NCI-H1092 treated with DMSO at 0.1 percent for 48 hours (cell line): ENCODE measurements at places on chromosomes 11 and 22.

DNA sequence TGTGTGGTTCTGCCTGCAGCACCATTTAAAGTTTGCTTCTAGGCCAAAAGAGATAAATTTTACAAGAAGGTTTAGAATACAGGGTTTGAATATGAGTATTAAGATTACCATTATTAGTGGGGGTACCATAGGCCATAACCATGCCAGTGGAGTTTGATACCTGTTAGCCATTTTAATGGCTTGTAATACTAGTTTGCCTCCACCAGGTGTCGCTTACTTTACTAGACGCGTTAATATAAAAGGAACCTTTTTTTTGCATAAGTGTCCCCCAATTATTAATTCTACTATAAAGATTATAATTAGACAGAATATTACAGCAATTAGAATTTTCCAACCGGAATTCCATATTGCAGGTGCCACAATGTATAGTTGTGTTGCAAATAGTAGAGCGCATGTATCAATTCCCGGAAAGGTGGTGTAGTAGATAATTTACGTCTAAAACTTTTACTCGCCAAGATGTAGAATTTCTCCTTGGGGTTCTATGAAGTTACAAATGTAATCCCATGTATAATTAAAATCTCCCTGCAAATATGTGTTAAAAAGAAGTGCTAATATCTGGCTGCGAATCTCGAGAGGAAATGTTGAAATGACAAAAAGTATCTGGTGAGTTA is 16.1 kb downstream of the MS4A6E start:
- peak; percentile 12 for DNase-seq

- DNase-seq = no peak
These were observed 13.0 kb downstream of the MAML2 start for GRCh38 chr11:96329855-96330510.

DNA sequence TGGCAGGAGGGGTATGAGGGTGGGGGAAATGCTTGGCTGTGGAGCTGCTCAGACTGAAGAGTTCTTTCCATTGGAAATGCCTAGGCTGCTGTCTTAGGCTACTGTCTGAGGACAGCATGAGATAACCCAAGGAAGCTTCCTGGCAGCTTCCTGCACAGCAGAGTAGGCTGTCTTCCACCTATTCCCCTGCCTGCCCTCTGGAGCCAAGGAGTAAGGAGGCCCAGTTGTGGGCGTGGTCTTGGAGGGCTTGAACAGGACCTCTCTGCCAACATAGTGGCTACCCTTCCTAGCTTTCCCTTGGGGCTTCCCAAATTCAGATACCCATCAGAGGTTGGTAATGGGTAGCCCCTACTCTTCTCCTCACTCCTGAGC is 25.9 kb downstream of the PHLDB1 start:
- no peak for DNase-seq

GRCh38 chr11:21622566-21622965 is 570.3 kb upstream of the ANO5 start:
- DNase-seq = no peak

DNA sequence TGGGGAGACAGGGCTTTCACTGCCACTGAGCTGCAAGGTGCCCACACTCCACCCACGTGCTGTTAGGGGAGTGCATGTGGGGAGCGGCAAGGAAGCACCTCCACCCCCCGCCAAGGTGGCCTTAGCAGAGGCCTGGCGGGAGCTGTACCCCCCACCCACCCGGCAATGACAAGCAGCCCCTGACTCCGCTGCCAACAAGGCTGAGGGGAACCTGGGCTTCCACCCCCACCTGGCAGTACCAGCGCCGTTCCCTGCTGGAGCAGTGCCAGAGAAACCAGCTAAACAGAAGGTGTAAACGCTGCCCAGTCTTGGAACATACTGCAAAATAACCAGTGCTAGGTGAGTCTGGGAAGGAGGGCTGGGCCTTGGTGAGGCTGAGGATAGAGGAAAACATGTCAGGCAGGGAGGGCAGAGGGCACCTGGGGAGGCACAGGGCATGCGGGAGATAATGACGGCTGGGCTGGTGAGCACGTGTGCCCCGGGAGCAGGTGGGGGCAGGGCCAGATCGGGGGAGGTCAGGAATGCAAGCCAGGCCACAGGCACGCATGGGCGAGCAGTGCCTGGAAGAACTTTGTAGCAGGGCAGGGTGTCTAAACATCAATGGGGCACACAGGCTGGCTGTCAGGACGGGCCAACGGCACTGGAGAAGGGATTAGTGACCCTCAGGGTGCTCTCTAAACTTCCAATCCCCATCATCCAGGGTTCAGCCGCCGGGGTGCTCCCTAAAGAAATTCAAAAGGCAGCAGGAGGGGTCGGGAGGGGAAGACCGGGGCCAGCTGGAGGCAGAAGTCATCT is 6.6 kb downstream of the CERK start:
- no peak for DNase-seq

- DNase-seq = no peak
These were observed 33.5 kb downstream of the CLMP start for GRCh38 chr11:123161376-123162030.

GRCh38 chr11:16946477-16947282 is 67.5 kb downstream of the PLEKHA7 start:
- DNase-seq = no peak

DNA sequence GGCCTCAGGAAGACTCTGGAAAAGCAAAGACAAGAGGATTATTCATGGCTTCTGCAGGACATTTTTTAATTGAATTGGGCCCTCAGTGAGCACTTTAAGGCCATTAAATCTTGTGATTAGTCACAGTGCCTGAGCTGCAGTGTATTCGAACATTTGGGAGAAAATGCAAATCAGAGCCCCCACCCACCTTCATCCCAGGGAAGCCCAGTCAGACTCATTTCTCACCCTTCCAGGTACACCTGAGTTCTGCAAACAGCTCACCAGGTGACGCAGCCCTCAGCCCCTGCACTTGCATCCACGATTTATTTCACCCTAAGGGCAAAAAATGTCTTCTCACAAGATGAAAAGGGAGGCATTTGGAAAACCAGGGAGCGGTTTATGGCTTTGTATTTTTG is 128.7 kb downstream of the MPPED1 start:
- DNase-seq = no peak

DNA sequence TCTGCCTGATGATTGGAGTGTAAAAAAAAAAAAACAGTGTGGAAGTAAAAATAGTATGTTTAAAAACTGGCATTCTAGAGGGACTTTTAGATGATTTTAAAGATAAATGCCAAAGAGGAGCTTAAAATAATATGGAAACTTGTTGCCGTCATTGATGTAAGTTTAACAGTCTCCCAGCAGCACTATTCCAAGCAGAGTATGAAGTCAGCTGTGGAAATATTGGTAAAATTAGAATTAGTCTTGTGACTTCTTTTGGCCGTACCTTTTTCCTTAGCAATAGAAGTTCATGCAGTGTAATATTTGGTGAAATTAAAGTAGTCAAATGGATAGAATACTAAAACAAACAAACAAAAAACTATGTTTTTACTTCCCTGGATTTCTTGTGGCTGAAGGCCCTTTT is 134.9 kb downstream of the METTL15 start:
- DNase-seq = no peak

- DNase-seq = peak; percentile 63
These were observed 99.6 kb upstream of the RTL6 start for GRCh38 chr22:44597616-44598015.

DNA sequence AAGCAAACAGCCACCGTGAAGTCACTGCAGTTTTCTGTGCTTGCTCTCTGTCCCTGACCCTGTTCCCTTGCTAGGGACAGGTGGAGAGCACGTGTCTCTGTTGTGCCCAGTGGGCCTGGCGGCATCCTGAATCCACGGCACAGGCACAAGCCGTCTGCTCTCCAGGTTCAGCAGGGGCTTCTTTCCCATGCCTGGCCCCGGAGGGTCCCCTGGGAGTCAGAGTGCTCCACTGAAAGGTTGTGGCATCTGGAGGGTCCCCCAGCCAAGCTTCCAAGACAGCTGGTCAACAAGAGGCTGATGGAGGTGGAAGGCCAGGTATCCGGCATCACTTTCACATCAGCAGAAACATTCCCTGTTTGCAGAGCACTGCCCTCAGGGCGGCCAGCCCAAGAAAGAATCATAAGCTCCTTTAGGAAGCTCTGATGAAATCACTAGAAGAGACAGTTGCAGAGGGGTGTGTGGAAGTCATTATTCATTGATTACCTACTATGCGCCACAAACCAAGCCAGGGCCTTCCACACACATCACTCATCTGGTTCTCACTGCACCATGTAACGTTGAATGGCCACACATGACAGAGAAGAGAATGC is 346.4 kb upstream of the B3GAT1 start:
- DNase-seq = no peak

DNA sequence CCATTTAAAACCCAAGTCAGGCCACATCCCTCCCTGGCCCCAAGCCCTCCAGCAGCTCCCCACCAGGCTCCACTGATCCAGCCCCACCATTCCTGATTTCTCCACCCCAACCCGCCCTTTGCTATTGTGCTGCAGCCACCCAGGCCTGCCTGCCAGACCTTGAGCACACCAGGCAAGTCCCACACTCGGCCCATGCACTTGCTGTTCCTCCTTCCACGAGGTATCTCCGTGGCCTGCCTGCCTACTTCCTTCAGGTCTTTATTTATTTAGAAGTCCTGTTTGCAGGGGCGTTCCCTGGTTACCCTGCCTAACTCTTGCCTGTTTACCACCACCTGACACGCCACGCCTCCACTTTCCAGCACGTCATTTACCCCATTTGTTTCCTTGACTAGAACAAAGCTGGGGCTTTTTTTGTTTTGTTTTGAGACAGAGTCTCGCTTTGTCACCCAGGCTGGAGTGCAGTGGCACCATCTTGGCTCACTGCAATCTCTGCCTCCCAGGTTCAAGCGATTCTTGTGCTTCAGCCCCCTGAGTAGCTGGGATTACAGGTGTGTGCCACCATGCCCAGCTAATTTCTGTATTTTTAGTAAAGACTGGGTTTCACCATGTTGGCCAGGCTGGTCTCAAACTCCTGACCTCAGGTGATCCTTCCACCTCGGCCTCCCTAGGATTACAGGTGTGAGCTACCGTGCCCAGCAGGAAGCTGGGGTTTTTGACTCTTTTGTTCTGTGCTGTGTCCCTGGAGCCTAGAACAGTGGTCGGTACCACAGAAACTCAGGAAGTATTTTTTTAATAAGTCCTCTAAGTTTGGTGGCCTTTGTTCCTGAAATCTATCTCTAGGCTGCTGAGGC is 6.7 kb downstream of the CENPM start:
- peak; percentile 30 for DNase-seq

DNA sequence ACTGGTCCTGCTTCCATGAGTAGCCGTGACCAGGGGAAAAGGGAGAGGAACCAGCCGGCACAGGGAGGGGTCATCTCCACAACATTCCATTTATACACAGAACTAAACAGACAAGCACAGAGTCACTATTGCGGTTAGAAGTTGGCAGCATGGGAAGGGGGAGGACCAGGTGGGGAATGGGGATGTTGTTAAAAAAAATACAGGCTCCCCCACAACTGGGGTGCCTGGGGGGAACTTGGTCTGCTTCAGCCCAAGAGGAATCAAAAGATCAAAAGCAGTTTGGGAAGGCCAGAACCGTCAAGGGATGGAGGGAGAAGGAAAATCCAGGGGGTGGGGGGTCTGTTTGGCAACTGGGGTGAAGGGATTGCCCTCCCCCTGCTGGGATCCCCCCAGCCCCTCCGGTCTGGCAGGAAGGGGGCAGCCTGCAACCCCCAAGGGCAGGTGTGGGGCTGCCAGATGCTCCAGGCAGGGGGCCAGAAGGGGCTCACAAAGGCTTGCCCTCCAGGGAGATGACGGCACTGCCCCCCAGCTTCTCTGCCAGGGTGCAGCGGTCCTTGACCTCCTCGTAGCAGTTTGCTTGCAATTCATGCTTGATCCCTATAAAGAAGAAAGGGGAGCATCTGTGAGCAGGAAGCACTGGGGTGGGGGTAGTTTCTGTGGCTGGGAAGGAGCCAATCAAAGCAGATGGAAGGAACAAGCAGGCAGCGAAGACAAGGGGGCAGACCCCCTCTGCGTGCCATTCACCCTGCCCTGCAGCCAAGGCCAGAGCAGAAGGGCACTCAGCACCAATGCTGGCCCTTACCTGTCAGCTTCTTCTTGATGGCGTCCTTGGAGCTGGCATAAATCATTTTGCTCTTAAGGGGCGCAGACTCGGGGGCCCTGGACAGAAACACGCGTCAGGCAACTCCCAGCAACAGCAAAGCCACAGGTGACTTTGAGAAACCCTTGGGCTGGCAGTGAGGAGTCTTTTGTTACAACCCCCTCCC is 2.8 kb downstream of the CFL1 start:
- DNase-seq = no peak

DNA sequence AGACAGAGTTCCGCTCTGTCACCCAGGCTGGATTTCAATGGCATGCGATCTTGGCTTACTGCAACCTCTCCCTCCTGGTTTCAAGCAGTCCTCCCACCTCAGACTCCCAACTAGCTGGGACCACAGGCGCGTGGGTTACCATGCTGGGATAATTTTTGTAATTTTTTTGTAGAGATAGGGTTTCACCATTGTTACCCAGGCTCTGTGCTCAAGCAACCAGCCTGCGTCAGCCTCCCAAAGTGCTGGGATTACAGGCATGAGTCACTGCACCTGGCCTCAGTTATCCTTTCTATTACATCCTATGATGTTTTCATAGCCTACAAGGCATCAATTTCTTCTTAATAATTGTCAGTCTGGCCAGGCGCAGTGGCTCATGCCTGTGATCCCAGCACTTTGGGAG is 36.5 kb downstream of the LRRC74B start:
- no peak for DNase-seq

GRCh38 chr11:62882788-62883501 is 2.2 kb downstream of the SLC3A2 start:
- no peak for DNase-seq

- DNase-seq = no peak
These were observed 11.4 kb downstream of the FGF19 start for GRCh38 chr11:69692422-69692821.

- no peak for DNase-seq
These were observed 94.9 kb downstream of the MORC2 start for GRCh38 chr22:30873661-30874060.

- DNase-seq = no peak
These were observed 33.7 kb downstream of the MUC2 start for GRCh38 chr11:1108246-1108900.

- DNase-seq = no peak
These were observed 24.0 kb downstream of the F2 start for GRCh38 chr11:46743043-46743442.

DNA sequence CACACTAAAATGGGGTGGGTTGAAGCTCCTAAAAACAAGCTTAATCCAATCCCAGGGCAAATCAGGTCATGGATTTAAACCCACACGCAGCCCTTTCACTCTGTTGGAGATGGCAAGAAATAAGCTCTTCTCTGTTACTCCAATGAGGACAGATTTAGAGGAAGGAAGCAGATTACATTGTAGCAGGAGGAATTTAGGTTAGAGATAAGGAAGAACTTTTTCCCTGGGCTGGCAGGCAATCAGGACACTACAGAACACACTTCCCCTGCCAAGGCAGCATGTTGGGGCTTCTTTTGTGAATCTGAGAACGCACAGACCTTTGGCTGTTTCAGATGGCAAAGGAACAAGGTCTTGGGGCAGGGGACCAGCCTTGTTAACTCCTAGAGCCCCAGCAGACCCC is 46.2 kb downstream of the C11orf58 start:
- DNase-seq = no peak

GRCh38 chr11:69211920-69212797 is 56.4 kb downstream of the SMIM38 start:
- no peak for DNase-seq

- DNase-seq = peak; percentile 28
These were observed 117.4 kb downstream of the SGSM3 start for GRCh38 chr22:40487663-40488249.
